DMS153 (cell line): ENCODE measurements at places on chromosomes 2 and 18.

DNA sequence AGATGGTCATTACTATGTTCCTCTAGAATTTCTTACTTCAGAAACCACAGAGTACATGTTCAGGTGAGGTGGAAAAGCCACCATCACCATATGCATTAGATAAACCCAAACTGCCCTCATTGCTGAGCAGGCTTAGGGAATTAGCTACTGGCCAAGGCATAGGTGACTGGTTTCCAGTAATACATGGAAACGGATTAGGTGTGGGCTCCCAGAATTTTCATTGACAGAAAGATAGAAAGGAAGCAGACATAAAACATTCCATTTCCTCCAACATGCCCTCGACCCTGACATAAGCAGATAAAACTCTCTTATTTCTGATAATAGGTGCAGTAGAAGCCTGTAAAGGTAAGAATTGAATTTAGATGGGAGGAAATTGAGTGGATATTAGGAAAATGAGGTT, 1466.1 kb downstream of the SUCLG1 start:
- DNase-seq = no peak

DNA sequence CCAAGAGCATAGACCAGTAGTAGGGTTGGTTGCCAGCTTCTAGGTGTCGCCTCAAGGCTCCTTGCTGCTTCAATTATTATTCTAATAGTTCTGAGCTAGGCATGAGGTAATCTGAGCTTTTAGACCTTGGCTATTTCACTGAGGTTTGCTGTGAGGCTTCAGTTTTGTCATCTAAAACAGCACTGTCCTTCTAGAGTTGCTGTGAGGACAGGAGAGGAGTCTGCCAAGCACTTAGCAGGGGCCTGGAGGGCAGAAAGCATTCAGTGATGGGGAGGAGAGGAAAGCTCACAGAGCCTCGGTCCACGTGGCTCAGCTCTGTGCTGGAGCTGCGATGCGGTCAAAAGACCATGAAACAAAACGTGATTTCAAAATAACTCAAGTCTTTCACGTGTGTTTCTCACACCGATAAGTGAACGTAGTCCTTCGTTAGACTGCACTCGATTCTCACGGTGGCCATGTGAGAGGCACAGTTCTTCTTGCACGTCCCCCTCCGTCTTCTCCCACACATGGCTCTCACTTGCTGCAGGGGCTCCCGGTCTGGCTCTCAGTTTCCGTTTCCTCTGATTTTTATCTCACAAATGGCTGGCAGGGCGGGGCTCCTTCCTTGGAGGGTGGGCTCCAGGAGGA, 113.7 kb downstream of the B3GNT2 start:
- DNase-seq = no peak

DNA sequence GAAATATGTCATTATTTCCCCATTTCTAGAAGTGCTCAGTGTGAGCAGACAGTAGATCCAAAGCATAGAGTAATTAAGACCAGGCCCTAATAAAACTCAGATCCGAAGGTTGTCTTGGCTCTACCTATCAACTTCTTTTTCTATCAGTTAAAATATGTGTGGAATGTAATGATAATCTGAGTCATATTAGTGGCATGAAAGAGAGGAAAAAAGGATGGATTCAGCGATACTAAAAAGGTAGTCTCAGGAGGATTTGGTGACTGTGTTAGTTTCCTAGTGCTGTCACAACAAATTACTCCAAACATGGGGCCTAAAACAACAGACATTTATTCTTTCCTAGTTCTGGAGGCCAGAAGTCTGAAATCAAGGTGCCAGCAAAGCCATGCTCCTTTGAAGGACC, 103.7 kb upstream of the NABP1 start:
- DNase-seq = no peak

DNA sequence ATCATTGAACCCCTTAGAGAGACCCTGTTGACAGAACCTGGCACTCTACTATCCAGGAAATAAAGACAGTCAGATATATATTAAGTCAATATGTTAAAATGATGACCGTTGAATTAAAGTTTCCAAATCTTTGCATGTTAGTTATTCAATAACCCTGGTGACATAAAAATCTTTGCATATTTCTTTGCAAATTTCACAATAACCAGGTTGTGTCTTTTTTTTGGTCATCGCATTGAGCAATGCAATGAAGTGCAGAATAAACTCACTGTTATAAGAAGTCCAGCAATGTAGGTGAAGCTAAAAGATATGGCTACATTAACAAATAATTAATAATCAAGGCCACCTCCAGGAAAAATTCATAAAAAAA, 596.9 kb downstream of the NYAP2 start:
- no peak for DNase-seq

GRCh38 chr2:47558116-47558767, 155.3 kb downstream of the MSH2 start:
- no peak for DNase-seq

- no peak for DNase-seq
Observed at GRCh38 chr2:9525266-9525665, 30.4 kb downstream of the ADAM17 start.

- no peak for DNase-seq
Observed at GRCh38 chr2:29393676-29394075, 278.5 kb downstream of the CLIP4 start.
